Stimulated activated CD8-positive, alpha-beta memory T cell treated with anti-CD3 and anti-CD28 coated beads, Interleukin-4, amount 100 ng/mL, for 1 hour (primary cell): ENCODE measurements at places on chromosomes 6 and 20.

DNA sequence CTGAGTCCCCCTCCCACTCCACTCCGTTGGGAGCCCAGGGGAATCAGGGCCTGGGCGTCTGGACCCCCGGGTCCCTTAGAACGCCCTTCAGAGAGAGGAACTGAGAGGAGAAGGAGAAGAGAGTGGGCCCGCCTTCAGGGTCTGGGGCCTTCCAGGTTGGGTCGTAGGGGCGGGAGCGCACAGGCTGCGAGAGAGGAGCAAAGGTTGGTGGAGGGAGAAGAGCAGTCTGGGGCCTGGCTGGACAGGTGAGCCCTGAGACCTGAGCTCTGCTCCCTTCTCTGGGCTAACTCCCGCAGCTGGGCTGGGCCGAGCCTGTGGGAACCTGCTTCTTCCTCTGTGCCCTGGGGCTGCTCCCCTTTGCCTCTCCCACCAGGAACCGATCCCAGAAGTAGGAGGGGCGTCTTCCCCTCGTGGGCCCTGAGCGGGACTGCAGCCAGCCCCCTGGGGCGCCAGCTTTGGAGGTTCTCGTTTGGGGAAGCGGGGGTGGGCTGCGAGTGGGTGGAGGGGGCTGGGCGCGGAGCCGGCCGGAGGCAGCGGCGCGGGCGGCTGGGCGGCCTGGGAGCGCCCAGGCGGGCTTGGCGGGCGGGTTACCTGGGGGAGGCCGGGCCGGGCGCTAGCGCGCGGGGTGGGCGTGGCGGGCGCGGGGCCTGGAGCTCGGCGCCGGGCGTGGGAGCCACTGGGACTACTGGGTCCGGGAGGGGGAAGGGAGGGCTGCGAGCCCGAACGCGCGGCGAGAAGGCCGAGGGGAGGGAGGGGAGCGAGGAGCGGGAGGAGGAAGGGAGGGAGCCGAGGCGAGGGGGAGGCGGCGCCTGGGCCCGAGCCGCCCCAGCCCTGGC, at the start of gene DDR1:
DDR1 (plus strand) TSS at position 835 of the 836 bp plus-strand sequence. CDS start 4,211 bp downstream, outside the sequence.
- no peak for DNase-seq

DNA sequence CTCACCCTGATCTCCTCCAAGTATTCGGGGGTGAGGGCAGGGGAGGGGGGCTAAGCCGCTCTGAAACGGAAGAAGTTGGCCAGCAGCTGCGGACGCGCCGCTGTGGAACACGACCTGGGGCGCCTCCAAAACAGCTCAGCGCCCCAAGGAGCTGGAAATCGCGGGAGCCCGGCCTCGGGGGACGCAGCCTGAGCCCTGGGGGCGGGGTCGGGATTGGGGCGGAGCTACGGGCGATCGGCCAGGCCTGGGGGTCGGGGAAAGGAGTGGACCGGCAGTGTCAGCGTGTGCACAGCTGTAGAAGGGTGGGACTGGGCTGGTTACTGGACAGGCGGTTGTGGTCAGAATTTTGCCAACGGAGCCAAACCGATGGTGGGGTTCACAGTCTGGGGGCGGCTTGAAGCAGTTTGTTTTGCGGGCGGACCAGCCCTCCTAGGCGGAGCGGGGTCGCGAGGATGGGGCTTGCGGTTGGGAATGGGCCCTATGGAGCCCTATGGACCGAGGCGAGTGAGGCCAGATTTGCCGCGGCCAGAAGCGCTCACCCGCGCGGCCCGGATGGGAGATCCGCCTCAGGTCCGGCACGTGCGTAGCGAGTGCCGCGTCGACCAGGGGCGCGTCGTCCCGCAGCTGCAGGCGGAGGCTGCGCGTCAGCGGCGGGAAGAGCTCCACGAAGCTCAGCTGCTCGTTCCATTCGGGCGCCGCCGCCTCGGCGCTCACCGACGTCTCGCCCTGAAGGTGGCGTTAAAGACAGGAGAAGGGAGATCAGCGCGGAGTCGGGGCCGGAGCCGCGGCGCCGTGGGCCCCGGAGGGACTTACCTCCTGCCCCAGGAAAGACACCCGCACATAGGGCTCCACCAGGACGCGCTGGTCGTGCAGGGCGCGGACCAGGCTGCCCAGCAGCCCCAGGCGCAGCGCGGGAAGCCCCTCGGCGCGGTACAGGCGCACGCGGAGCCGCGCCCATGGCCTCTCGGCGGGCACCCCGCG, 14.3 kb upstream of the SPAG4 start:
- peak; percentile 36 for DNase-seq

DNA sequence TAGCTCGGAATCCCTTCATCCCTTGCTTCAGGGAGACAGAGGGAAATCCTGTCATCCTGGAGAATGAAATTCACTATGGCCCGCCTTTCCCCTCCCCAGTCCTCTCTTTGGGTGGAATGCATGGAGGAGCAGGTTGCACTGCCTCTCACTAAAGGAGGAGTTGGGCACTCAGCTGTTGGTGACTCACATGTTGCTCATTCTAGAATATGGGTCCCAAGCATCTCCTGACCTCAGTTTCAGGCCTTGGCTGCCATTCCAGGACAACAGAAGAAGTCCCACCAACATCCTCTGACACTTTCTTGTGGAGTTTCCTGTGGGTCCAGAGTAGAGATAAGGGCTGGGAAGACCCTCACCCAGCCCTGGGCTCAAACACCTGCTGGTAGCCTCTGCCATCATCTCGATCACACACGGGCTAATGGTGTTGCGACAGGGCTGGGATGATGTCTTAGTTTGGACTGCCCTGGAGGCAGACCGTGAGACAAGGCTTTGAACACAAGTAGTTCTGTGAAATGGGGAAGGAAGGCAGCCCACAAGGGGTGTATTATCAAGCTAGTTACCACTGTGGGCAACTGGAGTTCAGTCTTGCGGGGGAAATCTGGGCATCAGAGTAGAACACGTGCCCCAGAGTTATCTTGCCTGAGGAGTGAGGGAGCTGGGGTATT, 52.4 kb upstream of the RNF24 start:
- no peak for DNase-seq

DNA sequence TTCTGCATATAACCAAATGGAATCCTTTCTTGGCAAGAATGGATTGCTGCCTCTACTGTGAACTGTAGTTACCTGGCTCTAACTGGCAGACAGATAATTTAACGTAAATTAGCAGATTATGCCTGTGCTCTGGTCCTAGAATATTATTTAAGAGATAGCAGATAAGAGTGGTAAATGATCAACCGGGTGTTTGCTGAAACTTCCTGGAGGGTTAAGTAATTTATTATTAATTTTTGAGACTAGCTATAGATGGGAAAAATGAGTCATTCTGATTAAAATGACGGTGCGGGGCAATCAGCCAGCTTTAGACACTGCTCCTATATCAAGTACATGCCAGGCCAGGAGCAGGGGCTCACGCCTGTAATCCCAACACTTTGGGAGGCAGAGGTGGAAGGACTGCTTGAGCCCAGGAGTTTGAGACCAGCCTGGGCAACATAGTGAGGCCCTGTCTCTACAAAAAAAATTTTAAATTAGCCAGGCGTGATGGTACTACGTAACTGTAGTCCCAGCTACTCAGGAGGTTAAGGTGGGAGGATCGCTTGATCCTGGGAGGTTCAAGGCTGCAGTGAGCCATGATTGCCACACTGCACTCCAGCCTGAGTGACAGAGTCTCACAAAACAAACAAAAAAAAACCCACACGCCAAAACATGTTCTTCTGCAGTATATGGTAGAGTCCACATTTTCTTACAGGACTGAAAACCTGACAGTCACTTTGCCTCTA, 22.6 kb downstream of the B4GALT5 start:
- no peak for DNase-seq

DNA sequence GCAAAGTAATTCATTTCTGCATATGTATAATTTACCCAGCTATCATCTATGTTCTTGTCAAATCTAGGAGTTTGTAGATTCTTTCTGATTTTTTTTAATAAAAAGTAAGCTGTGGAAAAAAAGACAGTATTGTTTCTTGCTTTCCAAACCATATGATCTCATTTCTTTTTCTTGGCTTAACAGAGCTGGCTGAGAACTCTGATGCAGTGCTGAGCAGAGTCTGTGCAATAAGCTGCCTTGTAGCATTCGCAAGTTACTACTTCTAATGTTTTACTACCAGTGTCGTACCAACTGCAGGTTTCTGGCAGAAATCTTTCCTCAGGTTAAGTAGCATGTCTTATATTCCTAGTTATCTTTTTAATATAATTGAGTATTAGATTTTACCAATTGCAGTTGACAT, 15.6 kb downstream of the RRBP1 start:
- DNase-seq, result no peak

DNA sequence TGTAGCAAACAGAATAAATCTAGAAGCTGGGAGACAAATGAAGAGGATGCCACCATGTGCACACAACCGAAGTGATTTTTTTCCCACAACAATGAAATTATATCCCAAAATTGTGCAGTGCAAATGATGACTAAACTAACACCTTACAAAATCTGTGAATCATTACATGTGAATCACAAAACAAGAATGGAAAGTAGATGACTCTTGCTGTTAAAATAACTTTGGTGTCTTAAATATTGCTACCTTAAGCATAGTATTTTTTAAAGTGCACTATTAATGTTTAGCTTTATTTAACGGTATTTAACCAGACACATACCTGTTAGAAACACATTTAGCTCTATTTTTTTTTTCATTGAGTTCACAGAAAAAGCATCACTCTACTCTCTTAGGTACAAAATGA, 190.8 kb downstream of the TBC1D32 start:
- DNase-seq, result no peak

- no peak for DNase-seq
Observed at GRCh38 chr20:14622796-14623195, 285.4 kb upstream of the FLRT3 start.

DNA sequence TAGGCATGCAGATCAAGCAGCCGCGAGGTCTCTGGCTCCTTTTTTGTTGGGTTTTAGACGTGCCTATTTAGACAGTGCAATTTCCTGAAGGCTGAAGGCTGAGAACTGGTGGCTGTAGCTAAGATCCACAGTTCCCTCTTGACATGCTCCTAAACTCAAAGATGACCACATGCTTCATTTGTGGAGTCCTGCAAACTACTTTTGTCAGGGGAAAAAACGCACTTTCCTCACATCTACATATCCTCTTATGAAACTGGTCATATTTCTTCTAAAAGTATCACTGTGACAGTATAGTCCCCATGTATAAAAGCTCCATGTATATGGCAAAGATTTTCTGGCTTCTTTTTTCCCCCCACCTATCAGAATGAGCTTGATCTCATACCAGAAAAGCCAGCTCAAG, 30.7 kb downstream of the LYRM4 start:
- DNase-seq, result no peak

DNA sequence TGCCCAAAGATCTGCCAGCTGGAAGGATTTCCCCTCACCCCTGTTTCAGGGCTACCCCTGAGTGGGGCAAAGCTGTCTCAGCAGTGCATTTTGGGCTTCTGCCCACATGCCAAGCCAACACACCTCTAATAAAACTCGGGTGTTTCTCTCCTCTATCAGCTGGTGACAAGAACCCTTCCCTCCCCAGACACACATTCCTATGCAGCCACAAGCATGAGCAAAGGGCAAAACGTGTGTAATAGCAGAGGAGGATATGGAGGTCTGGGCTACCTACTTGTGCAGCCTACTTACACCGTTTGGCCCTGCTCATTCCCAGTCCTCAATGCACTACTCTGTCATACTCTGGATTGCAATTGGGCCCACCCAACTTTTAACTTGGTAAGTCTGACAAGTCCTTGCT, 101.3 kb downstream of the IYD start:
- no peak for DNase-seq

- DNase-seq, result no peak
Observed at GRCh38 chr20:36959242-36959641, 7.7 kb upstream of the SAMHD1 start.

DNA sequence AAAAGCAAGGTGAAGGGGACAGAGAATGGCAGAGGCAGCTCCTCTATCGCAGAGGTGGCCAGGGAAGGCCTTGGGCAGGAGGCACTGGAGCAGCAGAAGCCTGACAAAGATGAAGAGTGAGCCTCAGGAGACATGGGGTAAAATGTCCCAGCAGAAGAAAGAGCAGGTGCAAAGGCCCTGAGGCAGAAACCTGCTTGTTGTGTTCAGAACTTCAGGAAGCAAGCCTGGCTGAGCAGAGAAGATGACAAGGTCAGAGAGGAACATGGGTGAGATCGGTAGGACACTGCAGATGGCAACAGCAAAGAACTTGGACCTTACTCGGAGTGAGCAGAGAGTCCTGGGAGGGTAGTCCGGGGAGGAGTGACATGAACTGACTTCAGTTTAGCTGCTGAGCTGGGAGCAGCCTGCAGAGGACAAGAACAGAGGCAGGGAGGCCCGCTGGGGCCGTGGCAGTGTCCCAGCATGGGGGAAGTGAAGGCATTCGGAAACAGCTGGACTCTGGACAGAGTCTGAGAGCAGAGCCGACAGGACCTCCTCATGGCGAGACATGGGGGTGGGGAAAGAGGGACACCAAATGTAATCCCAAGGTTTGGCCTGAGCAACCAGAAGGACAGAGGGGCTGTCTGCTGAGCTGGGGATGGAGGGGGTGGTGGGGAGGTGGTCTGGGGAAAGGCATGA, 106.3 kb downstream of the PREX1 start:
- no peak for DNase-seq

DNA sequence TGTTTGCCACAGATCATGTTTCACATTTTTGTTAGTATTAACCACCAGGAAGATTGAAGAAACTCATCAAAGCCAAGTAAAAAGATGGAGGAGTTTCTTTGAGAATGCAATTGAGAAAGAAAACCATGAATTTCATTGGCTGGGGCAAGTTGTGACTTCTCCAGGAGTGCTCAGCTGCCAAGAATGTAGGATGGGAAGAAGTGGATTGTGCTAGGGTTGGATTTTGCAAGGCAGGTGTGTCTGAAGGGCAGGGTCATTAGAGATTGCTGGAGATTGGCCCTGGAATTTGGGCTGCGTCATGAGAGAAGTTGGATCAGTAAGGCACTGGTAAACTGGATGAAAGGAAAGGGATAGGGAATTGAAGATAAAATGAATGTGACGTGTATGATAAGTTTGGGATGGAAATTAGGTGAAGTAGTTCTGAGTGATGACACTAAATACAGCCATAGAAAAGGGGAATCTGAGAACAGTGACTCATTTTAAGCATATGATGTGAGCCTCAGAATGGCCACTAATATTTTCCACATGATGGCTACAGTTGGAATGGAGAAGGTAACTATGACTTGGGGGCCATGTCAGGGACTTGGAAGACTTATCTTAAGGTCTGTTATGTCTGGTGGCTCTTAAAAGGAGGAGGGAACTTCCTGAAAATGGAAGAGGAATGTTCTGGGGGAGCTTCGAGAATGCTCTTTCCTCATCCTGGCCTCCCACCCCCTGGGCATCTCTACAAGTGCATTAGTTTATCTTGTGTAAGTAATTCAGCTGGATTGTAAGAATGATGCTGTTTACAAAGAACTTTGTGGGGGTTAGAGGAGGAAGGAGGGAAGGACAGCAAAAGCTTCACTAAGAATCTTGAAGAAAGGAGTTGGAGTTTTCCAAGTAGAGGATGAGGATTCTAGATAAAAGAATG, 27.8 kb upstream of the ERVFRD-1 start:
- no peak for DNase-seq

GRCh38 chr6:43768983-43769525, 957 bp upstream of the VEGFA start:
- no peak for DNase-seq

DNA sequence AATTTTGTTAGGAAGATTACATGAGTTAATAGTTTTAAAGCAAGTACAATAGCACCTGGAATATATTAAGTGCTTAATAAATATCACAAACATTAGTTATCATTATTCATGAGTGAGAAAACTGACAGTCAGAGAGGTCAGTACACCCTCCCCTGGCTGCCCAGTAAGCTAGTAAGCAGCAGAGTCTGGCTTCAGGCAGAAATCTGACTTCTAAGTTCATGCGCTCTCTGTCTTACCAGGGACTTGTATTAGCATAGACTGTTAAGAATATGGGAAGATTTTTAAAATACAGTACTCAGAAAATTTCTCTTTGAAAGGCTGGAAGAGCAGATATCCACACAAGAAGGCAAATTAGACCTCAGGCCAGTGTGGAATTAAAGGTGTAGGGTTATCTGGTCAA, 40.8 kb downstream of the BCAS1 start:
- no peak for DNase-seq

- DNase-seq, result no peak
Observed at GRCh38 chr6:51120016-51120415, 301.3 kb downstream of the TFAP2B start.
